ENCODE measurements at places on chromosomes 16 and 17.

DNA sequence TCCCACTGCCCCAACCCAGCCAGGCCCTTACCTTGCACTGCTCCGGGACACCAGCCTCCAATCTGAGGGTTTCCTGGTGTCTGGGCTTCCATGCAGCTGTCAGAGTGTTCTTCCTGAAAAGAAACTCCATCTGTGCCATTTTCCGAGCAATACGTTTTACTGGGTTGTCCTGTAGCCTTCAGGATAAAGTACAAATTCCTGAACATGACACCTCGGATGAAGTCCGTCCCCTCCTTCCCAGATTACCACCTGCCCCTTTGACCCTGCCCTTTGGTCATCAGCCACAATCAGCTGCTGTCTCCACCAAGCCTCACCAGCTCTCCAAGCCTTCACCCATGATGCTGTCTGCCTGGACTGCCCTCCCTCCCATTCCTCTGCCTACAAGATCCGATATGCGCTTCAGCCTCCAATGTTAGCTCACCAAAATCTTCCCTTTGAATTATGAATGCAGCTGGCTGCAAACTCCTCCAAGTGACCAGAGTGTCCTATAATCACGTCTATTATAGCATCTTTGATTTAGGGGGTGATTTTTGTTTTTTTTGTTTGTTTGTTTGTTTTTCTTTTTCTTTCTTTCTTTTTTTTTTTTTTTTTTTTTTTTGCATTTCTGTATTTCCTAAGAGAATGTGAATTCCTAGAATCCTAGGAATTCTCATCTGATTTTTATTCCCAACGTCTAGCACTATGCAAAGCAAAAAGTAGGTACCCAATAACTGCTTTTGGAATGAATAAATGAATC, 60.6 kb upstream of the KIFC3 start:
- DNase-seq: no peak

GRCh38 chr17:2282297-2282873, 21.2 kb downstream of the SMG6 start:
- no peak for DNase-seq

DNA sequence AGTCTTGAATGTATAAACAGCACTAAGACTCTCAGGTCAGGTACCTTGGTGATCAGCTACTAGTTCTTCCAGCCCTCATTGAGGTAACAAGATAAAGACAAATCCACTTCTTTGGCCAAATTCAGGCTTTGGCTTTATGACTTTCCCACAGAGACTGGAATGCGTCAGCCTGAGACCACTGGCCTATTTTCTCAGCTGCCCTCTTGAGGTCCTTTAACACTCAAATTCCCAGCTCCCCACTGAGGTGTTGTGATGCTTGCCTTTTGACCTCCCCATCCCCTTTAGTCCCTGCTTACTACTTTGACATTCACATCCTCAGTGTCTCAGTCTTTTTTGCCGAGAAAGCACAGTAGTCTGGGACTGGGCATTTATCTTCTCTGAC, 10.6 kb downstream of the TNFAIP1 start:
- DNase-seq: no peak

DNA sequence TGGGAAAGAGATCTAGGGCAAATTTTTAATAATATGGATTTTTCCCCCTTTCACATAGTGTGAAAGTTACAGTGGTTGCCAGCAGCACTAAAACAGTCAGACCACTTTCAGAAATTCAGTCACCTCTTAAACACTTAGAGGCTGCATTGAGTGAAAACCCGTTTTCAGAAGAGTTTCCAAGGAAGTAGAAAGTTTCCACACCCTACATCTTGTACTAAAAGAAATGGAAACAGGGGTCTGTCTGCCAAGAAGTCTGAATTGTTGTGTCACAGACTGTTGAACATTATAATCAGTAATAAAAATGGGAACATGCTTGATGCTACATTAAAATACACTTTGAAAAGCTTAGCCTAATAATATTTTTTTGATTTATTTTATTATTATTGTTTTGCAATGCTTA, 278.9 kb upstream of the KCNJ16 start:
- no peak for DNase-seq

DNA sequence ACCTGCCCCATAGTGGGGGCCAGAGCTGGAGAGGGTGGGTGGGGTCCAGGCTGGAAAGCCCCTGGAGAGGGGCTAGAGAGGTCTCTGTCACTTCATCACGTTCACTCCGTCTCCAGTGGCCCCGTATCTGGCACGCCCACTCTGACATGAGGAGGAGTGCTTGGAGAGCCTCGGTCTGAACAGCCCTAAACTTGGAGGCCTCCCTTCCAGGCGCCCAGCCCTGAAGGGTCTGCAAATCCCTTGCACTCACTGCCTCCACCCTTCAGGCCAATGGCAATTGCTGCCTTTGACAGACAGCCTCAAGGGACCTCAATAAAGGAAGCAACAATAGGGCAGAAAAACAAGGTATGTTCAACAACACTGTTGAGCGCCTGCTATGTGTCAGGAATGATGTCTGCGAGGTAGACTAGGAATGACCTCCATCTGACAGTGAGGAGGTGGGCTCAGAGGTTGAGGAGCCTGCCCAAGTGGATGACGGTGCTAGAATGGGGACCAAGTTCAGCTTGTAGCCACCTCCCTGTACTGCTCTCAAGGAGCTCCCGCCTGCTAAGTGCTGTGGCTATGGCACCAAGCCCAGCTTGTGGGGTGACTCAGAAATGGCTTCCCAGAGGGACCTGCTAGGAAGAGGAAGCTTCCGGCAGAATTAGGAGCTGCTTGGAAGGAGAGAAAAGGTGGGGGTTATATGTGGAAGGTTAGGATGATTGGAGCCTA, 2.9 kb upstream of the EPX start:
- DNase-seq: no peak
